ENCODE measurements at places on chromosomes 1 and 21.

DNA sequence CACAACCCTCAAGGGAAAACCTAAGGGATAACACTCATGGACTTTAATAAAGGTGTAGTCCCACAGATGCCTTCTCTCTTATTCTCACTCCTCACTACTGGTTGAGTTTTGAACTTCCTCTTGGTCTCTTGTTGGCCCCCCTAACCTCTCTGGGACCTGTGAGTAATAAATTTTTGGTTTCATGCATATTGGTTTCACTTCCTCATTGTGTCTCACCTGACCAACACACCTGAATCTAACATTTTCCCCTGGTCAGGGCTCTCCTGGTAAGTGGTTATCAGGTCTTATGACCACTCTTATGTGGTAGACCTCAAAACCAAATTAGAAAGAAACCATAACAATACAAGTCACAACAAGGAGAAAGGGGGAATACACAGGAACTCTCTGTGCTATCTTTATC lies 60.5 kb upstream of the PRMT6 start:
- no peak for DNase-seq

- DNase-seq, result no peak
These were observed 178.1 kb downstream of the NTNG1 start for GRCh38 chr1:107318932-107319331.

GRCh38 chr1:245085508-245086095 lies 69.2 kb upstream of the KIF26B start:
- no peak for DNase-seq

- no peak for DNase-seq
These were observed 216.6 kb downstream of the HHIPL2 start for GRCh38 chr1:222331340-222331739.

DNA sequence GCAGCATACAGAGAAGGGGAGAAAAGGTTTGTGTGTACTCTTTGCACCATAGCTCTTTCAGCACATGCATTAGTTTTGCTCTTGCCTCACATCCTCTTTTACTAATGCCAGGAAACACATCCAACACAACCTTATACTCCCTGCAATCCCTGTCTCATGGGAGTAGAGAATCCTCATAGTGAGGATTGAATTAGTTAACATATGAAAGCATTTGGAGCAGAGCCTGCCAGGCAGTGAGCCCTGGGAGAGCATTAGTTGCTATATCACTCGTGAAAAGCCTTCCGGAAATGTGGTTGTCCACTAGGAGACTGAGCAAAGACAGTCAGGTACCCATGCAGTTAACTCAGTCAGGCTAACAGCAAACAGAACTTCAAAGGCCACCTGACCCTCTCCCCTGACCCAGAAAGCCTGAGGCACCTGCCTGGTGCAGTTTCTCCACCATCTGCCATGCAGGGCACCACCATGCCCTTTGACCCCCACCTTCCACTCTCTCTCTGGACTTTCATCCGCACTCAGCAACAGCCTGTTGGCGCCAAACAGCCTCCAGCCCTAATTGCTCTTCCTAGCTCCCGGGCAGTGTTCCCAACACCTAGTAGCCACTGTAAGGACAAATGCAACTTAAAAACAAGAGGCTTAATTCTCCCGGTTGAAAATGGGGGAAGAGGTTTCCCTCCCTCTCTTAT lies 14.9 kb upstream of the AGT start:
- DNase-seq, result peak; percentile 73

GRCh38 chr1:2492091-2492490 lies 16.0 kb downstream of the PLCH2 start:
- DNase-seq, result no peak

- no peak for DNase-seq
These were observed 118.9 kb downstream of the HHAT start for GRCh38 chr1:210447456-210448057.

GRCh38 chr1:72693899-72694298 lies 411.6 kb upstream of the NEGR1 start:
- no peak for DNase-seq

DNA sequence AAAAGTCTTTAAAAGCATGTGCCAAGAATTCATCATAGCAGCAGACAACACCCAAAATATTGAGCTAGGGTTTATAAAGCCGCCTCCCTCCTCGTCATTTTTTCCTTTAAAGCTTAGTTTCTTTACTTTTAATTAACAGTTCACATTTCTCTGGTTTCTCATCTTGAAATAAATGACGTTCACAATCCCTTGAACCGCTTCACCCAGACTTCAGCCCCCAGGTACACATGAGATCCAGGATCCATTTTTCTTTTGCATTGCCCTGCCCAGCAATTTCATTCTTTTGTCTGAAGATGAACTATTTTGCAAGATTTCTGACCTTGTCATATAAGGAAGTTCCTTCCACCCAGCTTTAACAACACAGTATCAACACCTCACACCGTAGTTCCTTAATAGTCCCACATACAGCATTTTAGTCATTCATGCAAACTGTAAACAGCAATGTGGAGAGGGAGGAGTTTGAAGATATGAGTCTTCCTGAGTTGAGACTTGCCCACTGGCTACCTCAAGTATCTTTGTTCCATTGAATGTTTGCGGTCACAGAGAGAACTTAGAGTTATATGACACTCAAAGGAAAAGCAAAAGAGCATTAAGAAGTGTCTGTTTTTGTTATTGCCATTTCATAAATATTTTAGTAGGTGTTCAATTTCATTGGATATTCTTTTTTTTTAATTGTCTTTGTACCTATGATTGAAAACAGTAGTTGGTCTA lies 35.3 kb upstream of the CACYBP start:
- no peak for DNase-seq

DNA sequence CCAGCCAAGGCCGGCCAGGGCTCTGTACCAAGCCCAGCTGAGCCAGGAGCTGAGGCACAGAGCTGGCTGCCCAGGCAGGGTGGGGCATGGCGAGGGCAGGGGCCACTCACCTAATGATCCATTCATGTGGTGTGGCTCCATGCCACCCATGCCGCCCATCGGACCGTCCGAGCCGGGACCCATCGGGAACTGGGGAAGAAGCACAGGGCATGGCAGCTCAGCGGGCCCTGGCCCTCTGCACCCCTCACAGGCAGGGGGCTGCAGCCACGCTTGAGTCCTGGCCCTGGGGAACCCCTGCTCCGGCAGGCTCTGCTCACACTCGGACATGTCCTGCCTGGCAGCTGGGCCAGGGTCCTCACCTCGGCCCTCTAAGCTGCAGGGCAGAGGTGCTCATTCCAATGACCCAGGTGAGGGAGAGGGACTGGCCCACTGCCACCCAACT lies 28.7 kb downstream of the MRPL37 start:
- DNase-seq, result no peak

DNA sequence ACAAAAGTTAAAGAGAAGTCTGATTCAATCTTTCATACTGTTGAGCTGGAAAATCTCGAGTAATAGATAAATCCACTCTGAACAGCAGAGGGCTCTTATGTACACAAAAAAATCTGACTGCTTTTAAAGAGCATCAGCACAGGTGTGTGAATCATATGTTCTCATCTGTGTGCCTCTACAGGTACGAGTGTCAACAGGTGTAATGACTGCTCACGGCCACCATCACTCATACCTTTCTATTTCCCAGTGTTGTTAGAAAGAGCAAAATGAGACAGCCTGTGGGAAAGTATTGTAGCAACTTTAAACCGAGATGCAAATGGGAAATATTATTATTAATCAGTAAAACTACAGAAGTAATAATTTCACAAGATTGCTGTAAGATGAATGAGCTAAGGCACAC lies 49.0 kb upstream of the SCAF4 start:
- no peak for DNase-seq

- DNase-seq, result no peak
These were observed 56.8 kb downstream of the MRPL37 start for GRCh38 chr1:54256522-54257345.

GRCh38 chr1:230857822-230858221 lies 10.5 kb downstream of the C1orf198 start:
- DNase-seq, result no peak

DNA sequence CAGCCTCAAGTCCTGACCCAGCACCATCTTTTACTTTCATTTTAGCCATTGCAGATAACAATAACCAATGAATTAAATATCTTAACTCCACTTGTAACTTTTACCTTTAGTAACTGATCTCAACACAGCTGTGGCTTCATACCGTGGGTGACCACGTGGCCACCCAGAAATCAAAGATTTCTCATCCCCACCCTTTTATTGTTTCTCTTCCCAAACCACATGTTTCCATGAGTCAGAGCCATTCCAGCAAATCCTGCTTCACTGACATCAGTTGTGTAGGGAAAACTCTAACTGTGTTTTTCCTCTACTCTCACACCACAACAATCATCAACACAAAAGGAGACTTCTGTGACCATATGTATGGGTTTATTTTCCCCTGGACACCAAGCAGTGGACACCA lies 25.1 kb upstream of the BRDT start:
- DNase-seq, result no peak

DNA sequence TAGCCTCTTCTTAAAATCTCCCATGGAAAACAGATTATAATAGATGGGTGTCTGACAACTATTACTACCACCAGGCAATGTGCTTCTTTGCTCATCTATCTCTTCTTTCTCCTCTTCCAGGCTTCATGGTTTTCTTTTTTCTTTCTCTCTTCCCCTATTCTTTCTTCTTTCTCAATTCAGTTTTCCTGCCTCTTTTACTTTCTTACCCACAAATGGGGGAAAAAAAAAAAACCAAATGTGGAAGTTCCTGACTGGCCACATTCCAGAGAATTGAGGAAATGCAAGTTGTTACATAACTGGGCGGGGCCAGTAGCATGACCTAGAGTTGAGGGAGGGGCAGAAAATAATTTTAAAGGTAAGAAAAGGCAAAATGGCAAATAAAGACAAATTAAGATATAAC lies 10.9 kb upstream of the SMG7 start:
- no peak for DNase-seq

- DNase-seq, result no peak
These were observed 2.6 kb upstream of the LDLRAP1 start for GRCh38 chr1:25540750-25541342.

DNA sequence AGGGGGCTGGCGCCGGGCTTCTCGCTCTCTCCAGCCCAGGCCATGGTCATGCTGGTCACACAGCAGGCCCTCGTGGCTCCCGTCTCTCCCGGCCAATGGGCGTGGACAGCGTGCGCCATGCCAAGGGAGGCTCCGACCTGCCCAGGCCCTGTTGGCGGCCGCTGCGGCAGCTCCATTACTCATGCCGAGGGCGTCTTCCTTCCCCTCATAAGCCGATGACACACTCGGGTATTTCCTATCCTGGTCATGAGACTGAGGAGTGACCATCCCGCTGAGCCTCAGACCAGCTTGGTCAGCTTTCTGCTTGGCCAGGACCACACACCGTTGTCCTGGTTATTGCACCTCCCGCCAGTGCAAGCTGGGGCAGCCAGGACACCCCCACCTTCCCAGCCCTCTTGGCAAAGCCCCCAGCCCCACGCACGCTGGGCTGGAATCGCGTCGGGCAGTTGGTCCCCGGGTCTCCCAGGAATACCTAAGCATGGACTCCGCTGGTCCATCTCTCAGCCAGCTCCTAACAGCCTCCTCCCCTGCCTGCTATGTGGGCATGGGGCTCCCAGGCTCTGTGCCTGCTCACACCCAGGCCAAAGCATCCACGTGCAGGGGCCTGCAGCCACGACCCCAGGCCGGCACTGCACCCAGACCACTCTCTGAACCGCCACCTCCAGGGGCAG lies 49.8 kb downstream of the ARHGEF16 start:
- no peak for DNase-seq

- no peak for DNase-seq
These were observed 2.0 kb upstream of the MARCKSL1 start for GRCh38 chr1:32337855-32338636.

DNA sequence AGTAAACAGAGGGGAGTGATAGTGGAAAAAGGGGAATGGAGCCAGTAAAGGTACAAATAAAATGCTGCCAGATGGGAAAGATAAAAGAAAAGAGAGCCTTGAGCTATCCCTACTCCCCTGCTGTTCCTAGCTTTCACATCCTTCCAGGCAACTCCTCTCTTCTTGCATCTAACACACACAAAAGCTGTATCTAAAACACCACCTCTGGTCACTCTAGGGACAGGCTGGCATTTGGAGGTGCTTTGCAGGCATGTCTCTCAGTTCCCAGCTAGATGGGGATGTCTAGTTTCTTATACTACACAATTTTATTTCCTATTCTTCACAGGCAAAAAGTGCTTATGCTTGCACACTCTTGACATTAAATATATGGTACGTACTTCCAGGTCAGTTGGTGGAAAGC lies 185.1 kb upstream of the ST6GALNAC5 start:
- no peak for DNase-seq

- DNase-seq, result peak; percentile 77
These were observed 118.3 kb upstream of the FGGY start for GRCh38 chr1:59178339-59179187.

DNA sequence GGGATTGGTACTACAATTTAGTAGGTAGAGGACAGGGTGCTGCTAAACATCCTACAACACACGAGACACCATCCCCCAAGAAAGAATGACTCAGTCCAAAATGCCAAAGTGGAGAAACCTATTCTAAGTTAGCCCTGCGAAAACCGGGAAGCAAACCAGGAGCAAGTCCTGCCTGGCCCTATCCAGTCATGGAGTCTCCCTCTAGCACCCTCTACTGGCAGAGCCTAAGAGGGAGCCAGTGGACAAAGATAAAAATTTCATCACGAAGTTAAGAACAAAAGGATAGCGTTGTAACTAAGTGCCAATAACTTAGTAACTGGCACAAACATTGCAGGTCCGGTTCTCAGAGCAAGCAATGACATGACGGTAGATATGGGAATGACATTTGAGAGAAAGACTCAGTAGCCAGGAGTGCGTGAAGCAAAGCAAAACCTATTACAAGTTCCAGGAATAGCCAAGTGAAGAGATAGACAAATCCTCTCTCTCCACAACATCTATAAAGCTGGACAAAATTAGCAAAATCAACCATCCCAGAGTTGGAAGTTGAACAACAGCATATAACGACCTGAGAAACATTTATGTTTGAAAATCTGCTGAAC lies 383.5 kb downstream of the OMA1 start:
- DNase-seq, result peak; percentile 11

DNA sequence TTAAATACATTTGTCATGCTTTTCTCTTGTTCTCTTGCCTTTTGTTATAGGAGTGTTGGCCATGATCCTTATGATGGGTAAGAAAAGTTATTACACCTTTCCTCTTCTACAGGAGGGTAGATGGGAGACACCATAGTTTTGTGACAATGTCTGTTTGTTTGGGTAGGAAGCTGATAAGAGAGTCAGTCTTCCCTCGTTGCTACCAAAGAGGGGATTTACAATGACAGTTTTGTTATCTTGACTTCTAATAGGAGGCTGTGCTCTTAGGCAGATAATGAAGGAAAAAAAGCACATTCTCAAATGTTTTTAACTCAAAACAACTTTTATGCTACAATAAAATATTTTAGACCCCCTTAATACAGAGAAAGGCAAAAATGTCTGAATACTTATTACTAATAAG lies 48.0 kb upstream of the WLS start:
- no peak for DNase-seq

- no peak for DNase-seq
These were observed 2.0 kb downstream of the ZNF687 start for GRCh38 chr1:151284013-151284577.

- no peak for DNase-seq
These were observed 316.7 kb upstream of the ESRRG start for GRCh38 chr1:217039926-217040325.

- DNase-seq, result no peak
These were observed 107.2 kb downstream of the SIM2 start for GRCh38 chr21:36806103-36806502.

GRCh38 chr21:42250422-42251403 lies 31.8 kb downstream of the ABCG1 start:
- DNase-seq, result no peak

All from NCI-H446 treated with DMSO at 0.1 percent for 48 hours (cell line).